ENCODE measurements at places on chromosomes 12 and 14.

- no peak for DNase-seq
Measured at GRCh38 chr12:124583854-124584253, 16.4 kb upstream of the NCOR2 start.

DNA sequence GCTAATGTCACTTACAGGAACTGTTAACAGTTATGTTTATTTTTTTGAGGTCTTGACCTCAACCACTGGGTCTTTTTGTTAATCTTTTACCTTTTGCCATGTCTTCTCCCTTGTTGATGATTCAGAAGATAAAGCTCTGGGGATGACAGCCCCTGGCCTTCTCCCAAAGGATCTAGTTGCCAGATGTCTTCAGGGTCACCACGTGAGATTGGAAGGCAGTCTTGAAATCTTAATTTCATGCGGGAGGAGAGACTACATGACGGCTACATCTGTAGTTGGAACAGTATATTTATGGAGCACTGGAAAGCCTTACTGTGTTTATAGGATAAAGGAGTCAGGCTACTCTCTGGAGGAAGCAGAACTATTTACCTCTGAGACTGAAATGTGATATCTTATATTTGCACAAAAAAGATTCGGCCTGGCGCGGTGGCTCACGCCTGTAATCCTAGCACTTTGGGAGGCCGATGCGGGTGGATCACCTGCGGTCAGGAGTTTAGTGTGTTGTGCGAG, 5.6 kb downstream of the MLEC start:
- no peak for DNase-seq

- DNase-seq = no peak
Measured at GRCh38 chr14:89315493-89316470, 101.3 kb downstream of the FOXN3 start.

- no peak for DNase-seq
Measured at GRCh38 chr14:47167402-47167801, 508.0 kb downstream of the MDGA2 start.

GRCh38 chr12:109130297-109131153, 14.1 kb downstream of the ACACB start:
- no peak for DNase-seq

- DNase-seq = peak; percentile 50
Measured at GRCh38 chr14:73759183-73759713, 45.1 kb upstream of the PNMA1 start.

- DNase-seq = peak; percentile 64
Measured at GRCh38 chr14:58152014-58152857, at the start of gene ARMH4. ARMH4 (minus strand) TSS chr14:58152213; CDS start chr14:58139358, 12,855 bp downstream.

GRCh38 chr14:67984274-67984673, 164.7 kb downstream of the RAD51B start:
- no peak for DNase-seq

GRCh38 chr12:107309020-107309419, 215.7 kb upstream of the CRY1 start:
- DNase-seq = peak; percentile 41

DNA sequence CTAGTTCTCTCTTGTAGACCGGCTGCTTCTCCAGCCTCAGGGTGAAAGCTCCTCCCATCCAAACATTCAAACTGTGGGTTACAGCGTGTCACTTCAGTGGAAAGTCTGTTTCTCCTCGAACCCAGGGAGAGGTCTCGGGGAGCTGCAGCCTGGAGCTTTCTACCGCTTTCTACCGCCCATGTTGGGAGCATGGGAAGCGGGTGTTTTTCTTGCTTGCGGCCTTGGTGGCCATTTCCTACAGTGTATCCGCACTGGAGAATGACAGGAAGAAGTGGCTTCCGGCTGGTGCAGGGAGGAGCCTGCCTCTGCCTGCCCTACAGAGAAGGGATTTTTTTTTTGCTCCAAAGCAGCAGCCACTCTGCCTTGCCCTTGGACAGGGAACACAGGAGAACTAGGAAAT, 21.2 kb downstream of the ZFP36L1 start:
- peak; percentile 33 for DNase-seq

DNA sequence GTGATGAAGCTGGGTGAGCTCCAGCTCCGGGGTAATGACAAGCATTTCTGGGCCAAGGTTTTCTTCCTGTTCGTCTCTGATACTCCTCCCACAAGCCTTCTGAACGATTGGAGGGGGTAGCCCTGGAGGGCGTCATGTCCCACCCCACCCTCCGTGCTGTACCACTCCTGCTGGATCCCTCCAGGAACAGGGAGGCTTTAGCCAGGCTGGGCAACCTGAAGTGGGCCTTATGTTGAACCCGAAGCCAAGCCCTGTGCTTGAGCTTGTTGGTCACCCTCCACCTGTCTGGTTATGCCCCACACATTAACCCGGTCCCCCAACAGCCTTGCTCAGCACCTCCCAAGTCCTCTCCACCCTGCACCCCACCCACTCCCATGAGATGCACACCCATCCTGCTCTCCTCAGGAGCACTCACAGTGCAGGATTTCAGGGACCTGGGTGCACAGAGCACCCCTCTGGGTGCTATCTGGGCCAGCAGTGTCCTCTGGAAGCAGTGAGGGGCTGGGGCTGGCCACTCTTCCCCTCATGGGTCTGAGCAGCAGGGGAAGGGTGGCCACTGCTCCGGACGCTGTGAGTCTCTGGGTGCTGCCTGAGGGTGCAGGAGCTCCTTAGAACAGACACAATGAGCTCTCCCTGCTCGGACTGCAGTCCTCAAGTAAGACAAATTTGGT, 6.8 kb upstream of the KRT83 start:
- no peak for DNase-seq

GRCh38 chr12:125064492-125064891, 743 bp upstream of the AACS start:
- DNase-seq = no peak

DNA sequence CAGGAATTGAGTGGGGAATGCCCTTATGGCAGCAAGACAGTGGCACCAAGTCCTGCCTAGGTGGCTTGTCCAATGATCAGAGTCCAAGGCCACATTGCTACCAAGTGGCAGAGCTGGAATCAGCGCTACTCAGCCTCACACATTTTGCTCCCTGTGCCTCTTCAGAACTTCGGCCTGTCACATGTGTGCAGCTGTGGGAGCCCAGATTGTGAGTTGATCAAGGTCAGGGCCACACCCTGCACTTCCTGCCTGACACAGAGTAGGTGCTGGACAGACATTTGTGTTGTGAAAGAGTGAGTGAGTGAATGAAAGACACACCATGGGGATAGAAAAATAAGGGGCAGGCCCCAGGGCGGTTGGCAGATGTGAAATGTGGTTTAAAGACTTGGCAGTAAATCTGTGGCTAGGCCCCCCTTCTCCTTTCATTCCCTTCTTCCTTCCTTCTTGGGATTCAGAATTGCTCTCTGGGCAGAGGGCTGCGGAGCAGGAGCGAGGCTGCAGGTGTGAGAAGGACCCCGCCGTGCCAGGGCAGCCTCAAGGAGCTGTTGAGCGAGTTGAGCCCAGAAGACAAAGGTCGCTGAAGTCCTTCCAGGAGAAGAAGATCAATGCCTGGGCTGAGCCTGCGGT, 83.5 kb downstream of the SLC25A47 start:
- peak; percentile 49 for DNase-seq

GRCh38 chr12:47947341-47947740, 16.1 kb upstream of the TMEM106C start:
- DNase-seq = no peak

DNA sequence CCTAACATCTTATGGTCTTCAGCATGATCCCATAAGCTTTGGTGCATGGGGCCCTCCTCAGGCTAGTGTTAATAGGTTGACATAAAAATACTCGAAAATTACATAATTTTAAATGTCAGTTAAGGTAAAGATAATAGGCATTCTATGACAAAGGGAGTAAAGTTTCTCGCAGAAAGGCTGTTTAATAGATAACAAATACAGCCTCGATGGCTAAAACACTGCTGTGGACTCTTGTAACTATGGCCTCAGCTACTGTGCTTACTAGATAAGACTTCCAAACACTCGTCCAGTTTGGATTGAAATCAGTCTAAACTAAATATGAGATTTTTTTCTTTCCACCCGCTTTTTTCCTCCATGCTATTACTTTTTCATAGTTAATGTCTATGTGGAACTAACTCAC, 23.2 kb upstream of the MGST1 start:
- no peak for DNase-seq

GRCh38 chr12:79451365-79451764, 239.4 kb downstream of the PAWR start:
- no peak for DNase-seq

GRCh38 chr14:63542231-63542999, 762 bp downstream of the PPP2R5E start:
- peak; percentile 5 for DNase-seq

DNA sequence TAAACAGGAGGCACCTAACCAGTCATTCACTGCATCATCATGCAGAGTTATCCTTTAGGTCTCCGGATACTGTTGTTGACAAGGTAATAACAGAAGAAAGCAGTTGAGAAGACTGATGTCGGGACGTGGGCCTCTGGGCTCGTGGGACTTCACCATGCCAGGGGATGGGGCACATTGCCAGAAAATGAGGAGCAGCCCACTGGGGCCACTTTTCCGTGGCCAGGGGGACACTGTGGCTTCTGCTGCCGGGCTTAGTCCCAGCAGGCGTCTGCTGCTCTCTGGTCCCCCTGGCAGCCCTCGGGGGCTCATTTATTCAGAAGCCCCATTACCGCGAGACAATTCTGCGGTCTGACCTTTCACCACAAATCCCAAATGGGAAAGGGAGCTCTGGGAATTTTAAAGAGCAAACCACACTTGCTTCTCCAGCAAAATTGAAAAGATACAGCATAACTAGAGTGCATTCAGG, 201.2 kb downstream of the DAD1 start:
- DNase-seq = no peak

DNA sequence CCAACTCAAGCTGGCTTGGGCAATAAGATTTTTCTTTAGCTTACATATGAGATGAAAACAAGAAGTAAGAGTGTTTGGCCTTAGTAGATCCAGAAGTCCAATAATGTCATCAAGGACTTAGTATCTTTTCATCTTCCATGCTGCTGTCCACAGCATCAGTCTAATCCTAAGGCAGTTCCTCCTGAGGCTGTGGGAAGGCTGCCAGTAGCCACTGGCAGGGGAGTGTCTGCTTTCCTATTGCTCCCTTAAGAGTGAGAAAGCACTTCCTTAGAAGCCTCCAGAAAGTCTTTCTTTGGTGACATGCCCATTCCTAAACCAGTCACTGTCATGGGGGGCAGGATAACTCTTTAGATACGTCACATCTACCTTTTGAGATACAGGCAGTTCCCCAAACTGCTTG, 317.7 kb downstream of the BMP4 start:
- DNase-seq = no peak

DNA sequence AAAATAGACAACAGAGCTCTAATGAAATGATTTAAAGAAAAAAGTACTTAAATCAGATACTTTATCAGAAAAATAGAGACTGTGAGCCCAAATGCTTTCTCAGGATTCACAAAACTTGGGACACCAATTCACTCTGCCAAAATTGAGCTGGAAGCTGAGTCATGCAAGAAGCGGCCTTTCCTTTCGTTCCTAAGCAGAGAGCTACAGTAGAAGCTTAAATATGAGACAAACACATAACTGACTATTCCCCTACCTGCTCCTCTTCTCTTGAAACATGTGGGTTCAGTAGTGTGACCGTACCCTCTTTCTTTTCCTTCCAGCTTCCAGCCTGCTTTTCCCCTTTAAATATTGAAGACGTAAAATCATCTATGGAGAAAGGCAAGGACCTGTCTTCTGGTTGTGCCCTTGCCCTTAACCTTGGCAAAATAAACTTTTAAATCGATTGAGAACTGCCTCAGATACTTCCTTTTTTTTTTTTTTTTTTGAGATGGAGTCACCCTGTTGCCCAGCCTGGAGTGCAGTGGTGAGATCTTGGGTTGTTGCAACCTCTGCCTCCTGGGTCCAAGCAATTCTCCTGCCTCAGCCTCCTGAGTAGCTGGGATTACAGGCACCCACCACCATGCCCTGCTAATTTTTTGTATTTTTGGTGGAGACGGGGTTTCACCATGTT, 4.4 kb upstream of the SDS start:
- no peak for DNase-seq

DNA sequence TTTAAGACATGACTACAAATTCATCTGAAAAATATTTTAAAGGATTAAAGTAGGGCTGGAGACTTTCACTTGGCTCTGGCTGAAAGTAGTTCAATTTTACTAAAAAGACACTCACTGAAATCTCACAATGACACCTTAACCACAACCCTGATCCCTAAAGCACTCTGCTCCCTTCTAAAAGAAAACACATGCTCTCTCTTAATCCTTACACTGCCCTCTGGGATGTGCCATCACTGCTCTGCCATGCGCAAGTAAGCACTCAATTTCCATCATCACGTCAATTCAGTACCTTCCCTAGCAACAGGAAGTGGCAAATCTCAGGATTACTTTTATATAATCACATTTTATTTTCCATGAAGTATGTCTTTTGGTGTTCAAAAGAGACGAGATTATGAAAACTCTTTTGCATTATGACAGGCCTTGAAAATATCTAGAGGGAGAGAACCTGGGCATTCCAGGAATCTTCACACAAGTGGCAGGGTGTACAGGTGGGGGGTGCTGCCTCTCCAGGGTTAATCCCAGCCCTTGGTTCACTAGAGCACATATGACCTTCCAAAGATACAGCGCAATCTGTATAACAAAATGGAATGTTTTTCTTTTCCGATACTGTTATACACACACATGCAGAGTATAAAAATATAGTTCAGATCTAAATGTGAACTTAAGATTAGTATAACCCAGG, 7.3 kb downstream of the ATG14 start:
- DNase-seq = no peak
